ENCODE measurements at places on chromosomes 2 and 18. TPM values are rescaled to one million over a fixed set of nuclear protein-coding genes. Genes with fewer than 3 reads are reported as not detected.

EGR4 gene
- total RNA-seq: 0.08 TPM

C2orf80 gene
- not detected for total RNA-seq

GRCh38 chr18:35582899-35583558 is 1.5 kb downstream of the GALNT1 start:
- no peaks in the 10 kb centered on the region for H3K27me3 ChIP-seq
- H3K4me3 ChIP-seq: peak overlapping the region; percentile 87
- peaks cover 7% of the 10 kb centered on the region for H3K4me1 ChIP-seq
- DNase-seq: no peak
- peaks cover 2% of the 10 kb centered on the region for H3K36me3 ChIP-seq

DNA sequence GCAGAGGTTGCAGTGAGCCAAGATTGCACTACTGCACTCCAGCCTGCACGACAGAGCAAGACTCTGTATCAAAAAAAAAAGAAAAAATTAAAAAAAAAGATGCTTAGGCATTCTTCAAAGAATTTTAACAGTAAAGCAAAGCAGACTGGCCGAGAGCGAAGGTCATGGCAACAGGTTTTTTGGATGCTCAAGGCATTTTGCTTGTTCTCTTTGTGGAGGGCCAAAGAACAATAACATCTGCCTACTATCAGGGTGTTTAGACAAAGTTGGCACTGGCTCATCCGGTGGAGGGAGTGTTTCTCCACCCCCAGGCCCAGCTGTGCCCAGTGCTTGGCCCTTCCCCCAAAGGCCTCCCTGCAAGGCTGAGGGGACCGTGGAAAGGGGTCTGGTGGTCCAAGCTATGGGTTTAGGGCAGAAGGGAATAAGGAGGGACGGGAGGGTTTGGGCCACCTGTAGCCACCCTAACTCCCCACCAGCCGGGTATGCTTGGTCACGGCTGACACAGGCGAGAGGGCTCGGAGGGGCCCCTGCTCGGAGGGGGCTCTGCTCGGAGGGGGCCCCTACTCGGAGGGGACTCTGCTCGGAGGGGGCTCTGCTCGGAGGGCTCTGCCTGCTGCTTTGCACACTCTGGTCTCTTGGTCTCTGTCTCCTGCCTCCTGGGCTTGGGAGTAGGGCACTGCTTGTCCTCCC is 26.7 kb upstream of the ALLC start:
- H3K4me3 ChIP-seq: no peak overlapping the region
- no peak for DNase-seq
- no peaks in the 10 kb centered on the region for H3K36me3 ChIP-seq
- no peak overlapping the region for H3K27ac ChIP-seq
- H3K27me3 ChIP-seq: no peaks in the 10 kb centered on the region

MC2R gene
- total RNA-seq: 0.05 TPM

DNA sequence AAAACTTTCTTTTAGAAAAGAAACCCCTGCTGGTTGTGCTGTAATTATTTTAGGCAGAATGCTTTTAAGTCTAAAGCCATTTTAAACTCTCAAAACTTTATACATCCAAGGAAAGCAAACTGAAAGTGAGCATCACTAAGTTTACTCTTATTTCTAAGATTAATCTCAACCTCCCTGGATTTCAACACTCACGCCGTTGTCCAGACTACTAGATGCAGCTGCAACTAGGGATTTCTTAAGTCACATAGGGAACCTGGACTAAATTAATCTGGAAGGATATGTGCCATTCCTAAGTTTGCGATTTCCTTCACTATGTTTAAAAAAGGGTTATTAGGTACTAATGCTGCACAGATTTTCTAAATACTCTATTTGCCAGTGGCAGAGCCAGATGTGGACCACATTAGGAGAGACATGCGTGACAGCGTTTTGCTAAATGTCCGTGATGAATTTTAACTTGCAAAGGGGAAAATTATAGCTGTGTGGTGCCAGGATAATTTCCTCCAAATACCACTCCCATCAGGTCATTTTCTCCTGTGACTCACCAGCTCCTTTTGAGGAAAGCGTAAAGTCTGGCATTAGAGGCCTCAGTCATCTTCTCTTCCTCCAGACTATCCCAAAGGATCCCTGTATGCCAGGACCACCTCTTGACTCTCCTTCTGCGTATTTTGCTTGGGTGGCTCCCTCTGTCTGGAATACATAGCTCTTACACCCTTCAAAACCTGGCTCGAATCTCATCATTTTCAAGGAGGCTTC is 143.7 kb downstream of the ATL2 start:
- peaks cover 1% of the 10 kb centered on the region for H3K27me3 ChIP-seq
- H3K4me1 ChIP-seq: no peaks in the 10 kb centered on the region
- no peak overlapping the region for H3K27ac ChIP-seq
- DNase-seq: no peak

DNA sequence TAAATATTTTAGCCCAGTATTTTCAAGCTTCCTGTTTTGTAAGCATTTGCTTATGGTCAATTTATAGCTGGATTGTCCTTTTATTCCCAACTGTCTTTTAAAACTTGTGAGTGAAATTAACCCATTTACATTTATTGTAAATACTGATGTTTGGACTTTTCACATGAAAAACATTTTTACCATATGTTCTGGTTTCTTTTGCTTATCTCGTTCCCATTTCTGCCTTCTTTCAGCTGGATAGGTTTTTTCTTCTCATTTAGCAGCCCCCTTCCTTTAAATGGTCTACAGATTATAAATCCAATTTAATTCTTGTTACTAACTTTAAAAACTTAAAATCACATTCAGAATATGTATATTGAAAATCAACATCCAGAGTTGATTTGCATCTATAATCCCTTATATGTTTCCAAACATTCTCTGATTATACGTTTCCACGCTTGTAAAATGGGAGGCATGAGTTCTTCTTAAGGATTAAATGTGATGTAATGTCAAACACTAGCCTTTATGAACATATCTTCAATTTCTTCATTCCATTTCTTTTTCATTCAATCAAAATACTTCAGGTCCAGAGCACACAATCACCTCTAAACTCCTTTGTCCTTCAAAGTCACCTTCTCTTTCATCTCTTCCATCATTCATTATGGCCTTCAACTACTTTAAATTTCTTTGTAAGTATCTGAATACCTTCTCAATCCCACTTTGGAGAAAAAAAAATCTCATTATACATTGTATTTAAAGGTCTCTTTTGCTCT is 1.1 kb upstream of the KDM3A start:
- H3K4me1 ChIP-seq: peaks cover 12% of the 10 kb centered on the region
- no peak for DNase-seq
- peaks cover 2% of the 10 kb centered on the region for H3K36me3 ChIP-seq
- peak overlapping the region; percentile 91 for H3K4me3 ChIP-seq
- peak overlapping the region; percentile 95 for H3K27ac ChIP-seq

PRSS56 gene
- 0.18 TPM for total RNA-seq

MTIF2 gene
- 34.1 TPM for total RNA-seq

HOXD11 gene
- 0.49 TPM for total RNA-seq

GRCh38 chr2:136217996-136218395 is 100.0 kb upstream of the CXCR4 start:
- no peaks in the 10 kb centered on the region for H3K4me1 ChIP-seq
- H3K27me3 ChIP-seq: peaks cover 15% of the 10 kb centered on the region
- no peaks in the 10 kb centered on the region for H3K36me3 ChIP-seq
- no peak overlapping the region for H3K27ac ChIP-seq
- DNase-seq: no peak
- H3K4me3 ChIP-seq: no peak overlapping the region

Data from Panc1 (cell line).